T-helper 2 cell treated with Interferon-gamma antibody and Interleukin-4, amounts not matched to agents 100 ng/mL and 5 ng/mL, for 36 hours (primary cell): ENCODE measurements at places on chromosomes 2 and 18. TPM values are rescaled to one million over a fixed set of nuclear protein-coding genes. Genes with fewer than 3 reads are reported as not detected.

Gene GALNT3
- 23.7 and 24.8 TPM in 2 replicates for total RNA-seq

Gene ZC3H6
- 8.6 and 9.2 TPM in 2 replicates for total RNA-seq

Gene IL18R1
- 21.3 and 24.3 TPM in 2 replicates for total RNA-seq

Gene CHPF
- 13.4 and 13.9 TPM in 2 replicates for total RNA-seq
